RWPE2 (cell line): ENCODE measurements at places on chromosomes 2 and 18.

GRCh38 chr2:234968631-234969305 lies 17.0 kb downstream of the SH3BP4 start:
- no peak for DNase-seq

DNA sequence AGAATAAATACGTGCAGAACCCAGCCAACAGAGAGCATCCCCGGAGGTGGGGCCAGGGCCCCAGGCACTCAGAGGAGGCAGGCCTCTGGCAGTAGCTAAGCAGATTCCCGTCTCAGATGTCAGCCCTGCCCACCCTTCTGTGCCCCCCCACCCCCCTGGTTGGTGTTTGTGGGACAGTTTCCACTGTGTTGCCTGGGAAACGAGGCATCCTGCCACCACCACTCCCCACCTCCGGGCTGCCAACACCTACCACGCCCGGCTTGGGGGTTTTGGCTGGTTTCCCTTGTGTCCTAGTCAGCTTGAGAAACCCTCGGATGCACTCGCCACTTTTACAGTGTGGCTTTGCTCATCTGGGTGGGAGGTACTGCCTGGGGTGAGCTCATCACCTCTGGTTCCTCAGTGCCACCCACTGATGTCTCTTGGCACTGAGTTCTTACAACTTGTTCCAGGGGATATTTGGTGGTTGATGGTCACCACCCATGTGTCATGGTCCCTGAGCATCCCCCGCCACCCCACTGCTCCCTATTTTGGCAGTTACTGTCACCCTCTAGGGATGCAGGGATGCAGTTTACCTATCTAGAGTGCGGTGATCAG lies 72.4 kb upstream of the YWHAQ start:
- peak; percentile 95 for DNase-seq

DNA sequence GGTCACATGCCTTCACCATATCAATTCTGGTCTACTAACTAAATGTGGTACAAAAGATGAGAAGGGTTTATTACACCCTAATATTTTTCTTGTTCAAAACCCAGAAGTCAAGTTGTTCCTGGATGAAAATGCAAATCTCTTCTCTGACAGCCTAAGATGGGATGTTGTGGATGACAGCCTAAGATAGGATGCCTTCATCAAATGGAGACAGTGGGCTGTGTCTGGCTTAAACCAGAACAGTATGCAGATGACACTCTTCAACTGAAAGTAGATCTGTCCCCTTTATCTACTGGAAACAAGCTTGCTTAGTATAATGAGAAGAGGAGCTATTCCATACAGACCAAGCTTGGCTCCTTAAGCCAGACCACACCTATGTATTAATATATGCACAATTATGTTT lies 17.7 kb downstream of the NXPH2 start:
- no peak for DNase-seq

GRCh38 chr18:11839556-11839955 lies 11.7 kb upstream of the CHMP1B start:
- DNase-seq: no peak

GRCh38 chr18:44733754-44734465 lies 53.2 kb downstream of the SETBP1 start:
- DNase-seq: no peak

DNA sequence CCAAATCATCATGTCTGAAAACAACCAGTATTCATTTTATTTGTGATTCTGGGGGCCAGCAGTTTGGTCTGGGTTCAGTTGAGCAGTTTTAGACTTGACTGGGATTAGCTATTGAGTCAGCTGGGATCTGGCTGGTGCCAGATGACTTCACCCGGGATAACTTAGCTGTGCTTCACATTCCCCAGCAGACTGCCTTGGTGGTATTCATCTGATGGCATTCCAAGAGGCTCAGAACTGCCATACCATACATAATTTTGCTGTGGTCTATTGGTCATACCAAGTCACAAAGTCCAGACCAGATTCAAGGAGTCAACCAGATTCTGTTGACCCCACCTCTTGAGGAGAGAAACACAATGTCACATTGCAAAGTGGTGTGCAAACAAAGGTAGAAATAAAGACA lies 7.8 kb upstream of the FSHR start:
- no peak for DNase-seq

DNA sequence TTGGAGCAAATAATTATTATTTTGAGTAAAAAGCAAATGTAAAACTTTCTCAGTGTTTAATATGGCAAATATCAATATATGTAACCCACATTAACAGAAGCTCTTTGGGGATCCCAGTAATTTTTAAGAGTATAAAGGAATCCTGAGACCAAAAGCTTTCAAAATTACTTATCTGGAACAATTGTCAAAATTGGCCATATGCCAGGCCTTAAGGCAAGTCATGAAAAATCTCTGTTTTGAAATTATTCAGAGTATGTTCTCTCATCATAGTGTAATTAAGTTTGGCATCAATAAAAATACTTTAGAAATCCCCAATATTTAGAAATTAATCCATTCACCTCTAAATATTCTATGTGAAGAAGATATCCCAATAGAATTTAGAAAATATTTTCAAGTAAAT lies 225.3 kb upstream of the ARL4C start:
- DNase-seq: no peak

- DNase-seq: no peak
Measured at GRCh38 chr2:238339395-238339780, 19.1 kb downstream of the TRAF3IP1 start.

DNA sequence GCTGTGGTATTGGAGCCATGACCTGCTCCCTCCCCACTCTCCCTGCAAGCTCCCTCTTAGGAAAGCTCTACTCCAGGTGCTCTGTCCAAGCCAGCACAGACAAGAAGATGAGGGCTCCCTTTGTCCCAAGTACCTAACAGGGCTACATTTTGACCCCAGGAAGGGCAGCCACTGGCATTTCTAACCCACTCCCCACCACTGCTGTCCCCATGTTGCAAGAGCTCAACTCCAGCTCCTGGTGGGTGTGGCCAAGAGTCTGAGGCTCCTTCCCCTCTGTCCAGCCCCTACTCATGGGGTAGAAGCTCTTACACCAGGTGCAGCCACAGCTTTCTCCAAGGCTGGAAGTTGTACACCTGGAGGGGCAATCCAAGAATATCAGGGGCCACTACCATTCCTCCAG lies 127.0 kb upstream of the NPAS2 start:
- no peak for DNase-seq
